ENCODE measurements at places on chromosomes 12 and 14. TPM values are rescaled to one million over a fixed set of nuclear protein-coding genes. Genes with fewer than 3 reads are reported as not detected.

Gene BCL11B
- 0.19 TPM for total RNA-seq

Gene NR1H4
- total RNA-seq, result not detected

Gene IFNG-AS1
- not detected for total RNA-seq

Gene RNASE7
- not detected for total RNA-seq

Gene SRSF5
- total RNA-seq, result 154 TPM

Gene TEX52
- not detected for total RNA-seq

Gene SYNDIG1L
- total RNA-seq, result not detected

Gene GZMH
- not detected for total RNA-seq

Gene SVOP
- not detected for total RNA-seq

Gene CIDEB
- total RNA-seq, result 1.6 TPM

Gene BBOF1
- 1.6 TPM for total RNA-seq

Gene DEPDC4
- 1.7 TPM for total RNA-seq

Gene SDSL
- total RNA-seq, result 2.0 TPM

Gene FAM186B
- 0.65 TPM for total RNA-seq

Gene SDR9C7
- not detected for total RNA-seq

Gene WNT1
- total RNA-seq, result not detected

Gene ADAM20
- total RNA-seq, result 0.65 TPM

Gene SRGAP1
- 6.9 TPM for total RNA-seq

Gene PLEKHD1
- not detected for total RNA-seq

Gene CD27
- not detected for total RNA-seq

Gene AREL1
- 46.1 TPM for total RNA-seq

Gene SCN8A
- 2.5 TPM for total RNA-seq

Gene GXYLT1
- 18.3 TPM for total RNA-seq

Gene SH2B3
- 129 TPM for total RNA-seq

Gene RXYLT1
- total RNA-seq, result 9.8 TPM

Gene LBHD2
- not detected for total RNA-seq

Gene ITGA7
- total RNA-seq, result 0.48 TPM

Gene METTL25
- 15.7 TPM for total RNA-seq

Gene VASH1
- 72.5 TPM for total RNA-seq

Gene CNTN1
- under 0.01 TPM for total RNA-seq

Gene KCNH5
- not detected for total RNA-seq

Gene CD163L1
- 15.0 TPM for total RNA-seq

Gene CCDC196
- not detected for total RNA-seq

Gene SPRYD4
- 3.4 TPM for total RNA-seq

Gene ETFBKMT
- 2.4 TPM for total RNA-seq

Gene ERP27
- 0.33 TPM for total RNA-seq

Gene VRTN
- not detected for total RNA-seq

Gene LRTM2
- total RNA-seq, result 0.10 TPM

Gene DBX2
- total RNA-seq, result not detected
